ENCODE measurements at places on chromosomes 1 and 21.

DNA sequence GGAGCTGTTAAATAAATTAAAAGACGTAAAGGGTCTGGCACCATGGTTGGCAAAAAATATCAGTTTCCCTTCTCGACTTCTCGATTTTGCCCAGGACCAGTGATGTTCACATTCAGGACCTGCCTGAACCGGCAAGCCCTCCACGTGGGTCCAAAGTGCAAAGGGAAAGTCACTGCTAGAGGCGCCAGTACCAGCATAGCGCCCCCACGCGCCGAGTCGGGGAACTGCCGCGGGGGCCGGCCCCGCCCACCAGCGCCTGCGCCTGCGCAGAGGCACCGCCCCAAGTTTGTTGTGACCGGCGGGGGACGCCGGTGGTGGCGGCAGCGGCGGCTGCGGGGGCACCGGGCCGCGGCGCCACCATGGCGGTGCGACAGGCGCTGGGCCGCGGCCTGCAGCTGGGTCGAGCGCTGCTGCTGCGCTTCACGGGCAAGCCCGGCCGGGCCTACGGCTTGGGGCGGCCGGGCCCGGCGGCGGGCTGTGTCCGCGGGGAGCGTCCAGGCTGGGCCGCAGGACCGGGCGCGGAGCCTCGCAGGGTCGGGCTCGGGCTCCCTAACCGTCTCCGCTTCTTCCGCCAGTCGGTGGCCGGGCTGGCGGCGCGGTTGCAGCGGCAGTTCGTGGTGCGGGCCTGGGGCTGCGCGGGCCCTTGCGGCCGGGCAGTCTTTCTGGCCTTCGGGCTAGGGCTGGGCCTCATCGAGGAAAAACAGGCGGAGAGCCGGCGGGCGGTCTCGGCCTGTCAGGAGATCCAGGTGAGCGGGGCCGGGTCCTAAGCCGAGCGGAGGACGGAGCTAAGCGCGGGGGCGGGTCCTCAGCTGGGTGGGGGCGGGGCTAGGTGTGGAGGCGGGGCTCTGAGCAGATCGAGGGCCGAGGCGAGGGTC lies at the start of gene PINK1:
PINK1 (plus strand) TSS at position 269 of the 875 bp plus-strand sequence; CDS start at position 360, 91 bp downstream.
- peak; percentile 57 for DNase-seq

GRCh38 chr1:203454986-203455471 lies 20.6 kb upstream of the PRELP start:
- DNase-seq: no peak

DNA sequence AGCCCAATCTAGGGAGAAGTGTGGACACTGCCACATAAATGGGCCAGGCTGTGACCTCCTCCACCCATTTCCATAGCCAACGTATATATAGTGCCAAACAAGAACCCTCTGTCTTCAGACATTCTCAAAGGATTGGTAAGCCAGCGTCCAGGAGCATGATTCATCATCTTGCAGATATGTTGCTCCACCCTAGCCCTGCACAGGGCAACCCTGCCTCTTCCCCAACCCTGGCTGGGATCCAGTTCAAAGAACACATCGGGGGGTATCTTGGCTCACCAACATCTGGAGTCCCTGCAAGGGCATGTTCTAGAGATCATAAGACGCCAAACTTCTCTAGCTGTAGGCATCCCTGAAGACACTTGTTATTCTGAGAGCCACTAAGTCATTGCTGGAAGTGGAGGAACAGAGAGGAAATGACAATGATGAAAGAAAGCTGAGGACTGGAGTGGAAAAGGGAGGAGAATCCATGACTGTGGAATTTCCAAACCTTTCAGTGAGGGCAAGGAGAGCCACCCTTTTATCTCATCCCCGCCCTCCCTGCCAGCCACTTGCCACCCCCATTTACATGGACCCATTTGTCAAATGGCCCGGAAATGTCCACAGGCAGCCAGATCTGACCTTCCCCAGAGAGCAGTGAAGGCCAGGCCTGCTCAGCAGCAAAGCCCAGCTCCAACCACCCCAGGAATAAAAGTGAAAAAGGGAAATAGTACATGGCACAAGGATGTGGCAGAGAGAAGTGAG lies 144.1 kb upstream of the CTTNBP2NL start:
- no peak for DNase-seq

- DNase-seq: no peak
Observed at GRCh38 chr1:114782476-114782875, 2.0 kb upstream of the SIKE1 start.

GRCh38 chr1:196142111-196142640 lies 466.1 kb downstream of the KCNT2 start:
- no peak for DNase-seq

- DNase-seq: no peak
Observed at GRCh38 chr21:17742181-17742580, 77.0 kb downstream of the C21orf91 start.

GRCh38 chr1:154833841-154834240 lies 36.2 kb downstream of the KCNN3 start:
- DNase-seq: no peak

DNA sequence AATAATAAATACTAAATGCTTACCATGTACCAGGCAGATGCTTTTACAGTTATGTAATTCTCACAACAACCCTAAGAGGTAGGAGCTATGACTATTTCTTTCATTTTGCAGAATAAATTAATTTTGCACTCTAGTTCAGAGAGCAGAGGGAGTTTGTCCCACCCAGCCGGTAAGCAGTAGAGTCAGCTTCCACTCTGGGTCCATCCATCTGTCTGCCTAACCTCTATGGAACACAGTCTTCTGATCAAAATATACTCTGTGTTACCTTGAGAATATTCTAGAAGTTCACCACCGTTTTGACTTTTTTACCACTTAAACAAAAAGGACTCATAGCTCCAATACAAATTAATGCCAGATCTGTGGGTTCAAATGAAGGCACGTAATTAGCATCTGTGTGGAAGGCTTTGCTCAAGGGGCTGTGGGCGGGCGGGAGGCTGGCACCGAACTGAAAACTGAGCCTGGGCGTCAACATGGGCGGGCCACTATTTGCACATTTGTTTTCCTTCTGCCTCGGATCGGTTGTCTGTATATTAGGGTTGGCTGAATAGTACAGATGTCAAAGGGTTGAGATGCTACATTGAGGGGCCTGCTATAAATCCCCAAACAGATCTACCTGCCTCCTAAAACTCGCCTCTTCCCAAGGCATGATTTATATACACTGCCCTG lies 33.1 kb upstream of the LMO4 start:
- no peak for DNase-seq

DNA sequence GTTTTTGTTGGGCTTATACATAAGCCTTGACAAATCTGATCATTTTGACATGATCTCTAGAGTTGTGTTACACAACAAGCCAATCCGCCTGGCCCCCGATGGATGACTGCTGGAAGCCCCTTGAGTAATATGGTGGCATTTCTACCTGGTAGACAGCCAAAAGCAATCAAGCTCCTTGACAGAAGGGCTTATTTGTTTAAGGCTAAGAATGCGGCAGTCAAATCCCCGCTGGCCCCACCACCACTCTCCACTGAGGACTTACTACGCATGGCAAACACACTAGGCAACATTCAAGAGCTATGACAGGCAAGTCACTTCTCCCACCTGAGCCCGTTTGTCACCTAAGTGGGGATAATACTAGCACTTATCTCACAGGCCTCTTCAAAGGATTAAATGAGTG lies 33.4 kb upstream of the C1orf198 start:
- no peak for DNase-seq

- DNase-seq: no peak
Observed at GRCh38 chr1:110541906-110542395, 23.0 kb upstream of the KCNA10 start.

DNA sequence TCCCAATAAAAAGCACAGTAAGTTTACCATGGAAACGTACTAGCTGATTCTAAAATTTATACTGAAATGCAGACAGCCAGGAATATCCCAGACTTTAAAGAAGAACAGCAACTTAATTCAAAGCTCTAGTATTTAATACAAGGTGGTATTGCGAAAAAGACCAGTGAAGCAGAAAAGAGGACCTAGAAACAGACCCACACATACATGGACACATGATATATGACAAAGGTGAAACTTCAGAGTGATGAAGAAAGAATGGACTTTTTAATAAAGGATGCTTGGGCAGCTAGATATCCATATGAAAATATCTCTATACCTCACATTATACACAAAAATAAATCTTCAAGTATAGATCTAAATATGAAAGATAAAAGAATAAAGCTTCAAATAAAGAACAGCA lies 62.6 kb downstream of the COP1 start:
- DNase-seq: no peak

GRCh38 chr21:35086357-35086756 lies 37.3 kb upstream of the RUNX1 start:
- no peak for DNase-seq

GRCh38 chr1:38746941-38747600 lies 112.5 kb downstream of the RRAGC start:
- DNase-seq: no peak

DNA sequence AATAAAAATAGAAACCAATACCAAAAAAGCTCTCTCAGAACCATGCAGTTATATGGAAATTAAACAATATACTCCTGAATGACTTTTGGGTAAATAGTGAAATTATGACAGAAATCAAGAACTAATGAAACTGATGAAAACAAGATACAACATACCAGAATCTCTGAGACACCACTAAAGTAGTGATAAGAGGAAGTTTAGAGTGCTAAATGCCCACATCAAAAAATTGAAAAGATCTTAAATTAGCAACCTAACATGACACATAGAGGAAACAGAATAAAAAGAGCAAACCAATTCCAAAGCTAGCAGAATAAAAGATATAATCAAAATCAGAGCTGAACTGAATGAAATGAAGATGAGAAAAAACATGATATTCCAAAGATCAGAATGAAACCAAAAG lies 430.9 kb downstream of the LTN1 start:
- DNase-seq: no peak

GRCh38 chr1:110872745-110873720 lies at the start of gene CD53:
TSS of gene CD53 (plus strand) at chr1:110873148. CDS start at chr1:110891409, 18,261 bp downstream.
- DNase-seq: no peak

DNA sequence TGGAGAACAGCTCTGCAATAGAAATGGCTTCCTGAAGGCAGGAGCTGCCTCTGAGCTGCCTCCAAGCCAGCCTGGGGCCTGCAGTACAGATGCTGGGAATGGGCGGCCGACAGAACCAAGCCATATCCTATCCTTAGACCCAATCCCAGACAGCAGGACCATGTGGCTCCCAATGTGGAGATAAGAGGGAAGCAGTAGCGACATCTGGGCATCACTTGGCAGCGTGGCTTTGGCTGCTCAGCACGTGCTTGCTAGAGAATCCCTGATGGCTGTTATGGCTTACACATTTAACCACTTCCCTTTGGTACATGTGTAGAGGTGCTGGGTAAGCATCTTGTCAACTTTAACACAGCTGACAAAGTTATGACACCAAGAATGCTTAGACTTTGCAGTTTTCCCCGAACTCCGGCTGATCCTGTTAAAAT lies 87.7 kb downstream of the MAN1C1 start:
- DNase-seq: no peak

GRCh38 chr1:183263886-183264602 lies 78.0 kb downstream of the LAMC2 start:
- DNase-seq: no peak

- DNase-seq: no peak
Observed at GRCh38 chr1:233242827-233243483, 52.6 kb downstream of the PCNX2 start.

DNA sequence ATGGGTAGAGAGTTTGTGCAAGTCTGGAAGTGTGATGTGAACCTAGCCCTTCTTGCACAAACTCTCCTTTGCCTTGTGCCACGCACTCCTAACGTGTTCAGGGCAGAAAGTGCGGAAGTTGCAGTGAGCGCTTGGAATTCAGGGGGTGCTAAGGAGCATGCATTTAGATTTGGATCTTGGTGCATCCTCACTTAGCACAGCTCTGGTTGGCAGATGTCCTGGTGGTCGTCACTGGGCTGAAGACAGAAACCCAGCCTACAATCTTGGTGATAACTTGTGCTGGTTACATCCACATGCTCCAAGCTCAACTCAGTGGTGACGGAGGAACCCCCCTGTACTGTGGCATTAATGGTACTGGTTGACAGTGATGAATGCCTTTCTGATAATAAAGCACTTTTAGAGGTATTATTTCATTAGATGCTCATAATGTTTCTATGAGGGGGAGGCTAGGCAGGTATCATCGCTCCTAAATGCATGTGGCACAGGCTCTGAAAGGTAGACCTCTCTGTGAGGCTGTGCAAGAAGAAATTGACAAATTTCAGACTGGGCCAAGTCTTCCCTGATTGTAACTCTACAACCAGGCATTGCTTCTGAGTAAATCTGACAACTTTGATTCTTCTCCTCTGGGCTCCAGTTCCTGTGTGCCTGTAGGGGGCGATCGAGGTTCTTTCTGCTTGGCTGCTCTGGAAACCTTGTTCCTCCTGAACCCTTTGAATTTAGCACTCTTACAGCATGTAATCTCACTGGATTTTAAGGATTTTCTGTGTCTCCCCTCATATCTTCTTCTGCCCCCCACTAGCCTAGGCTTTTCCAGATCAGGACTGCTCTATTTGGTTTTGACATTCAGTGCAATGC lies 40.6 kb downstream of the MAPKAPK2 start:
- DNase-seq: no peak

DNA sequence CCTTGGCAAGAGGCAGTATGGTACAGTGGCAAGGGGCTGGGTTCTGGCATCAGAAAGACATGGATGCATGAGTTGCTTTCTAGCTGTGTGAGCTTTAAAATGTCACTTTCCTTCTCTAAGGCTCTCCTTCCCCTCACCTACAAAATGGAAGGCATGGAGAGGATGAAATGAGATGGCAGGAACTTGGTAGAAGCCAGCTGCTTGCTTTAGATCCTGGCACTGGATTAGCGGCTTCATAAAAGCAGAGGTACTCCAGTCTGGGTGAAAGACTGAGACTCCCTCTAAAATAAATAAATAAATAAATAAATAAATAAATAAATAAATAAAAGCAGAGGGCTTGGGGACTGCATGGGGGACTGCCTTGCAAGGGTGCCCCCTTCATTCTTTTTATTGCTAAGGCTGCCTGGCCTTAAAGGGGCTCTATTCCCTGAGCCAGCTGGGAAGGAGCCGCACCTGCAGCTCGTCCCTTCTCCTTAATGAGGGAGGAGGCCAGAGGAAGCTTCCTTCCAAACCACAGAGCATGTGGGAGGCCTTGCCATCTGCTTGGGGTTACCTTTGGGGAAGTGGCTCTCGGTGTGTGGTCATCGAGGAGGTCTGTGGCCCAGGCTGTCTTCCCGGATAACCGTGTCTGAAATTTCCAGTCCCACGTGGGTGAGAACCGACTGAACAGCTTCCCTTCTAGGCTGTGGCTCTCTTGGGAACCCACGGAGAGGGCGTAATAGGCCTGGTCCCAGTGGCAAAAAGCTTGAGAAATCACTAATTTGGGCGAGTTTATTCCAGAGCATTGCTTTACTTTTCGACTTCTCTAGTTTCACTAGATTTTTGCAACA lies 2.0 kb upstream of the ATP13A2 start:
- DNase-seq: no peak

DNA sequence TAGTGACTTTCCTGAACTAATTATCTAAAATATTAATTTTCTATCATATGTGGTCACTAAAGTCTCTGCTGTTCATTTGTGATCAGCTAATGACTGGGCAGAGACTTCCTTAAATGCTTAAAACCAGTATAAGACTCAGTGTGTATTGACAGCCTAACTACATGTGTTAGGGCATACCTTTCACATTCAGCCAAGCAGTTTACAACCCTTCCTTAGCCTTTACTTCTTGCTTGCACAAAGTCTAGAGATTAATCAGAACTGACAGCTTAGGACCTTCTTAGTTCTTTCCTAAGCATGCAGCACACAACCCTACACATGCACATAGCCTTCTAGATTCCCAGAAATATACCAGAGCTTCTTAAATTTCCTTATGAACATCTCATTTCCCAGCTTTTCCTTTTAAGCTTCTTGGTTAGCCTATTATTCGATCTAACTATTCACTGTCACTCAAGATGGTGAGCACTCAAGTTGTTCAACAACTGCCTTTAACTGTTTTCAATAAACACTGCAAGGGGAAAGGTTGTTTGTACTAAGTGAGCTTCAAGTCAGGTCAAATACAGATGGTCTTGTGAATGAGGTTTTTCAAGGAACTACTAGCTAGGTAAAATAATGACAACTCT lies 13.4 kb downstream of the EYA3 start:
- no peak for DNase-seq
